ENCODE measurements at places on chromosomes 12 and 14.

DNA sequence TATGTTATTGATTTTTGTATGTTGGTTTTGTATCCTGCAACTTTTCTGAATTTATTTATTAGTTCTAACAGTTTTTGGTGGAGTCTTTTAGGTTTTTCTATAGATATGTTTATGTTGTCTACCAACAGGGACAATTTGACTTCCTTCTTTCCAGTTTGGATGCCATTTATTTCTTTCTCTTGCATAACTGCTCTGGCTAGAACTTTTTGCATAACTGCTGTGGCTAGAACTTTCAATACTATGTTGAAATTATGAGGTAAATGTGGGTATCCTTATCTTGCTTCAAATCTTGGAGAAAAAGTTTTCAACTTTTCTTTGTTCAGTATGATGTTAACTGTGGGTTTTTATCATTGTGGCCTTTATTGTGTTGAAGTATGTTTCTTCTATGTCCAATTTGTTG is 39.9 kb upstream of the PLBD1 start:
- no peaks in the 10 kb centered on the region for H3K4me1 ChIP-seq
- no peak for DNase-seq
- no peaks in the 10 kb centered on the region for H3K36me3 ChIP-seq

GRCh38 chr14:92553438-92553837 is 39.9 kb downstream of the RIN3 start:
- no peak overlapping the region for H3K27ac ChIP-seq
- DNase-seq = no peak
- H3K36me3 ChIP-seq = no peaks in the 10 kb centered on the region
- H3K4me3 ChIP-seq = no peak overlapping the region

GRCh38 chr12:89951050-89951693 is 242.5 kb upstream of the ATP2B1 start:
- H3K27me3 ChIP-seq = peaks cover 2% of the 10 kb centered on the region
- no peak overlapping the region for H3K4me3 ChIP-seq
- peaks cover 14% of the 10 kb centered on the region for H3K4me1 ChIP-seq
- no peak overlapping the region for H3K27ac ChIP-seq
- no peak for DNase-seq

DNA sequence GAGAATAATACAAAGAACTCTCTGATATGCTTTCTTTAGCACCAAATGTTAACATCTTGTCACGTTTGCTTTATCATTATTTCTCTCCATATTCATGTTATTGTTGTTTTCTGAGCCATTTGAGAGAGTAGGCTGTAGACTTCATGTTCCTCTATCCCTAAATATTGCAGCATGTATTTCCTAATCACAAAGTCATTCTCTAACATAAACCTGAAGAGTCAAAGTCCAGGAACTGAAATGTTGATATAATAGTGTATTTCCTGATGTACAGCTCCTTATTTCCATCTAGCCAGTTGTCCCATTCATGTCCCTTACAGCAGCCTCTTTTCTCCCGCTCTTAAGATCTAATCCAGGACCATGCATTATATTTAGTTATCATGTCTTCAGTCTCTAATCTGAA is 72.8 kb downstream of the SPATS2 start:
- H3K27ac ChIP-seq = no peak overlapping the region
- H3K27me3 ChIP-seq = no peaks in the 10 kb centered on the region
- H3K4me3 ChIP-seq = no peak overlapping the region
- H3K4me1 ChIP-seq = peaks cover 4% of the 10 kb centered on the region

DNA sequence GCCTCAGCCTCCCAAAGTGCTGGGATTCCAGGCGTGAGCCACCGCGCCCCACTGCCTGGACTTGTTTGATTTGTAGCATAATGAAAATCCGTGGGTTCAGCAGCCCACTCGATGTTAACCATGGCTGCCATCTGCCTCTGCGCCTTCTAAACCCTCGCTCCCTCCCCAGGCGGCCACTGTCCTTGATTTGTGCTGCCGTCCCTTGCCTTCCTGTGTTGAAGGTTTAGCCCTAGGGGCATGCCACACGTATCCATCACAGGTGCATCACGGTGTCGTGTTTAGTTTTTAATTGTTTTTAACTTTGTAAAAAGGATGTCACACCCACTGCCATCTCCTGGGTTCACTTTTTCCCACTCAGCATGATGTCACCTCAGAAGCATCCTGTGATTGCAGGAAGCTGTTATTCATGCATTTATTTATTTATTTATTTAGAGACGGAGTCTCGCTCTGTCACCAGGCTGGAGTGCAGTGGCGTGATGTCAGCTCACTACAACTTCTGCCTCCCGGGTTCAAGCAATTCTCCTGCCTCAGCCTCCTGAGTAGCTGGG is 24.5 kb upstream of the ULK1 start:
- H3K36me3 ChIP-seq = no peaks in the 10 kb centered on the region
- H3K27ac ChIP-seq = no peak overlapping the region
- no peak for DNase-seq
- H3K27me3 ChIP-seq = no peaks in the 10 kb centered on the region
- H3K4me3 ChIP-seq = no peak overlapping the region

GRCh38 chr12:59472273-59472672 is 123.6 kb upstream of the SLC16A7 start:
- no peak overlapping the region for H3K27ac ChIP-seq
- no peak for DNase-seq
- H3K36me3 ChIP-seq = no peaks in the 10 kb centered on the region
- H3K4me3 ChIP-seq = no peak overlapping the region

- no peak overlapping the region for H3K27ac ChIP-seq
- no peak for DNase-seq
- H3K27me3 ChIP-seq = peaks cover 8% of the 10 kb centered on the region
Observed at GRCh38 chr12:57888409-57889157, 42.1 kb upstream of the CTDSP2 start.

- DNase-seq = no peak
- peaks cover 2% of the 10 kb centered on the region for H3K27me3 ChIP-seq
- H3K4me1 ChIP-seq = peaks cover 8% of the 10 kb centered on the region
- H3K36me3 ChIP-seq = no peaks in the 10 kb centered on the region
- H3K4me3 ChIP-seq = no peak overlapping the region
Observed at GRCh38 chr14:68650404-68650994, 142.4 kb downstream of the ZFP36L1 start.

DNA sequence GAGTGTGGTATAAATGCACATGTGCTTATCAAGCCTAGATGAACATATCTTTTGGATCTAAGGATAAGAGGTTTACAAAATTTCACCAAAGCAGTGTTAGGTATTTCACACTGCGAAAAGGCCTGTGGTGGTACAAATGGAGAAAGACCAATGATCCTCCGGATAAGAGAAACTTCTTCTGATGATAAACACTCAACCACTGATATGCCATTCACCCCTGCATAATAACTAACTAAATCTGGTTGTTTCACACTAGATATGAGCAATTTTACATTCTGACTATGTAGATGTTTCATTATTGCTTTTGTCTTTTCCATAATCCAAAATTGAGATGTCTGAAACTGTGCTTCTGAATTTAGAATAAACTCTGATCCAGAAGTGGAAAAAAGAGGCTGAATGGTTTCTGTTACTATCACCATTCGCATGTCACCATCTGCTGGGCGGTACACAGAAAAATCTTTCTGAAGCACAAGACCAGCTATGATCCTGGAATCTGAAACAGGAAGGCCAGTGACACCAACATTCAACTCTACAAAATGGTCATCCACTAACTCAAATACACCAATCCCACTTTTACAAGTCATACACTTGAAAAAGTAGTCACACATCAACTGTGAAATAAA is 1.3 kb downstream of the BBS10 start:
- peak overlapping the region; percentile 84 for H3K27ac ChIP-seq
- no peak for DNase-seq
- H3K4me1 ChIP-seq = peaks cover 21% of the 10 kb centered on the region
- H3K27me3 ChIP-seq = peaks cover under 1% of the 10 kb centered on the region
- peaks cover 15% of the 10 kb centered on the region for H3K36me3 ChIP-seq
- H3K4me3 ChIP-seq = peak overlapping the region; percentile 89

DNA sequence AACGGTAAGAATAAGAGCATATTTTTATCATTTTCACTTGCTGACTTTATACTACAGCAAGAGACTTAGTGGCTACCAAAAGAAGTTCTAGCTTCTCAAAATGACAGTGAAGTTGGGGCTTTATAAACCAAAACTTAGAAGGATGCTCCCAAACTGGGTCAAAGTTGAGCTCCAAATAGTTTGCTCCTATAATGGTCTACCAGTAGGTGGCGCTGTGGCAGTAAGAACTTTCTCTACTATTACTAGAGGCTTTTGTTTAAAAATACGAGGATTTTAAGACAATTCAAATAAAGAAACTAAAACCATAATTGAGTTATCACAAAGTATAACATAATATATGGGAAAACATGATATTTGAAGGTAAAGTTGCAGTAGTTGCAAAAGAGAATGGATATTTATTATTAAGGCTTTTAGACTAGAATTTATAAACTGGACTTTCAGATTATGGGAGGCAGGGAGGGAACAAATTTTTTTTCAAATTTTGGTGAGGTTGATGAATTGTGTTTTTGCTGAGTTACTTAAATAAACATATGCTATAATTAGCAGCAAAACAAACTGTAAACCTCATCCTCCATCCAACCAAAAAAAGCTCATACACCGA is 75.0 kb downstream of the TGFB3 start:
- no peaks in the 10 kb centered on the region for H3K27me3 ChIP-seq
- no peaks in the 10 kb centered on the region for H3K36me3 ChIP-seq
- no peak overlapping the region for H3K27ac ChIP-seq
- no peak overlapping the region for H3K4me3 ChIP-seq

- no peaks in the 10 kb centered on the region for H3K36me3 ChIP-seq
- no peaks in the 10 kb centered on the region for H3K4me1 ChIP-seq
- H3K27ac ChIP-seq = no peak overlapping the region
- H3K4me3 ChIP-seq = no peak overlapping the region
- no peak for DNase-seq
Observed at GRCh38 chr14:96997269-96997668, 200.1 kb downstream of the VRK1 start.

Data from activated T-helper 2 cell treated with anti-CD3 and anti-CD28 coated beads, Interferon-gamma antibody, Interleukin-2, Interleukin-4, amounts not matched to agents 10 μg/mL and 5 μg/mL and 100 μg/mL, durations not matched to agents 14 hours and 24 hours and 36 hours (primary cell).